ENCODE measurements at places on chromosomes 1 and 21.

- H3K36me3 ChIP-seq: no peaks in the 10 kb centered on the region
- DNase-seq: no peak
- H3K4me3 ChIP-seq: no peak overlapping the region
- no peaks in the 10 kb centered on the region for H3K4me1 ChIP-seq
- no peaks in the 10 kb centered on the region for H3K27me3 ChIP-seq
Measured at GRCh38 chr1:50103615-50104081, 5.1 kb upstream of the ELAVL4 start.

DNA sequence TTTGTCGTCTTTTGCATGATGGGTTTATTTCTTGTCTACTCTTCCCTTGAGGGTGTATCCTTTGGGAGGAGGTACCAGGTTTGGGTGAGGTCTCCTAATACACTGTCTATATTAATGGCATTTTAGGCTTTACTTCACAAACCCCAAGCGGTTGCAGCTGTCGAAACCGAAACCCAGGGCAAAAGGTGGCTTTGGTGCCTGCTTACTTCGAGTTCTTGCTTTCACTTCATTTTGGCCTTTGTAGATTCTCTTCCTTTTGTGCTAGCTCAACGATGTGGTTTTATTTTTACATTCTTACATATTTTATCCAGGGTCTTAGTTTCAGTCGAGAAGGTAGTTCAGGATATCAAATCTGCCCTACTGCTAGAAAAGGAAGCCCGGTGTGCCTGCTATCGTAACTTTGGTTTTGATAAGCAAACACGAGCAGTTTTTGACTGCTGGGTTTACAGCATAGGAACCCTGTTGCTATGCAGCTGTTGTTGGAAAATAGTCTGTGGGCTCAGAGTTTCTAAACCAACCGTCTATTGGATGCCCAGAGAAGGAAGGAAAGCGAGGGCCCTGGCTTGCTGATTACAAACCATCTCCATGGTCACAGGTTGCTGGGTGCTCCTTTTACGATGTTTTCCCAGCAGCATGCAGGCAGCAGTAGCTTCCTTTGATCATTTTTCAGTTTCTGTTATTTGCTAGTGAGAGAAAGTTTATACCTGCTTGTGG is 9.8 kb upstream of the TSPAN2 start:
- no peaks in the 10 kb centered on the region for H3K4me1 ChIP-seq
- H3K27me3 ChIP-seq: no peaks in the 10 kb centered on the region
- no peaks in the 10 kb centered on the region for H3K36me3 ChIP-seq
- H3K27ac ChIP-seq: peak overlapping the region; percentile 82

DNA sequence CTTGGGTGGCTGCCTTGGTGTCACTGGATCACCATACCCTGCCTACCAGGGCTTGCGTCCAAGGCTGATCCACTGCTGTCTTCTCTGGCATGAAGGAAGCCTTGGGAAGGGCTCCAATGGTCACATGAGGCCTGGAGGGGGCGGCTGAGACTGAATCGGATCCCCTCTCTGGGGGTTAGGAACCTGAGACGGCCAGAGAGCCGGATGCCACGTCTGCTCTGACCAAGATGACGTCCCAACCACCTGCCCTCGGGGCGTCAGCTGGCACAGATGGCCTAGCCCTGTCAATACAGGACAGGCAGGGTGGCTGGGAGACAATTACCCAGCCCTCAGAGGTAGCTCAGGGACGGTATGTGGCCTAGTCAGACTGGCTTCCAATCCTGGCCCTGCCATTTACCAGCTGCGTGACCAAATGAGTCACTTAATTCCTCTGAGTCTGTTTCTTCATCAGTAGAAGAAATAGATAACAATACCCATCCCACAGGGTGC is 5.4 kb downstream of the TRIM62 start:
- H3K27me3 ChIP-seq: no peaks in the 10 kb centered on the region
- no peak overlapping the region for H3K4me3 ChIP-seq

DNA sequence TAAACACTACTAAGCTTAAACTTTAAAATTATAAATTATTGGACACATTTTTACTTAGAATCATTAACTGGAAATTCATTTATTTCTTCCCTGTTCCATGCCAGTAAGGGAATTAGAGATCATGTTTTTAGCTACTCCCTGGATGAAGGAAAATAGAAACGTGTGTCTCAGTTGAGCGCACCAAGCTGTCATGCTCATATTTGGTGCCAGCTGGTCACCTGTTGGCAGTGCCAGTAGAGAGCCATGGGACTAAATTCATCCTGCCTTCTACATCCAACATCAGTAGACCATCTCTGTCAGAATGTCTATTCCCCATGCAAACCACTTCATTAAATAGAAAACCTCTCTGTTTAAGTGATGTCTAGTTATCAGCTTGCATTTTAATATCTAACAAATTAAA is 17.4 kb upstream of the SLC22A15 start:
- H3K4me3 ChIP-seq: no peak overlapping the region
- no peak overlapping the region for H3K27ac ChIP-seq
- H3K4me1 ChIP-seq: no peaks in the 10 kb centered on the region
- DNase-seq: no peak
- H3K36me3 ChIP-seq: no peaks in the 10 kb centered on the region

DNA sequence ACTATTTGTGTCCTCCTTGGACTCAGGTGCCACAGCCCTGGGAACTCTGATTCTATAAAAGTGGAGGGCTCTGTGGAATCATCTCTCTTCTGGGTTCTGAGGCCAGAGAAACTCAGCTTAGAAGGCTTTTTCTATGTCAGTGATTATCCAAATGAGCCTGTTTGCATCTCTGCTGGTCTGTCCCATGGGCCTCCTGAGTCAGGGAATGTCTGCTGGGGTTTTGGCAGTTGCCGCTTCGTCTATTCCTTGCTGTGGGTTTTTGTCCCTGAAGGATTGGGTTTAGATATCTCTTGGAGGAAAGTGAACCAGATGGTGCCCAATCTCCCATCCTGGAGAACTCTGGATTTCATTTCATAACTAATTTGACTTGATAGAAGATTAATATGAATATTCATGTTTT is 297.6 kb downstream of the HHAT start:
- H3K4me3 ChIP-seq: no peak overlapping the region
- no peak for DNase-seq
- H3K27ac ChIP-seq: no peak overlapping the region
- H3K27me3 ChIP-seq: no peaks in the 10 kb centered on the region
- no peaks in the 10 kb centered on the region for H3K36me3 ChIP-seq

All from ascending aorta (tissue), 2 donors.